ENCODE measurements at places on chromosomes 16 and 17.

DNA sequence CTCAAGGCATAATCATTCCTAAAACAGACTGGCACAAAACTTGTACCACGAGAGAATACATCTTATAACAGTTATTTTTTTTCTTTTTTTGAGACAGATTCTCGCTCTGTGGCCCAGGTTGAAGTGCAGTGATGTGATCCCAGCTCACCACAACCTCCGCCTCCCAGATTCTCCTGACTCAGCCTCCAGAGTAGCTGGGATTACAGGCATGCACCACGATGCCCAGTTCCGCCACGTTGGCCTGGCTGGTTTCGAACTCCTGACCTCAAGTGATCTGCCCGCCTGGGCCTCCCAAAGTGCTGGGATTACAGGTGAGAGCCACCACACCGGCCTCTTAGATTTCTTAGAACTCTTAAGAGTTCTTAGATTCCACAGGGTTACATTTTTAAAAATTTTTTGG lies 4.1 kb downstream of the NUFIP2 start:
- no peak for DNase-seq

GRCh38 chr17:80196652-80197051 lies 23.5 kb downstream of the SGSH start:
- no peak for DNase-seq

DNA sequence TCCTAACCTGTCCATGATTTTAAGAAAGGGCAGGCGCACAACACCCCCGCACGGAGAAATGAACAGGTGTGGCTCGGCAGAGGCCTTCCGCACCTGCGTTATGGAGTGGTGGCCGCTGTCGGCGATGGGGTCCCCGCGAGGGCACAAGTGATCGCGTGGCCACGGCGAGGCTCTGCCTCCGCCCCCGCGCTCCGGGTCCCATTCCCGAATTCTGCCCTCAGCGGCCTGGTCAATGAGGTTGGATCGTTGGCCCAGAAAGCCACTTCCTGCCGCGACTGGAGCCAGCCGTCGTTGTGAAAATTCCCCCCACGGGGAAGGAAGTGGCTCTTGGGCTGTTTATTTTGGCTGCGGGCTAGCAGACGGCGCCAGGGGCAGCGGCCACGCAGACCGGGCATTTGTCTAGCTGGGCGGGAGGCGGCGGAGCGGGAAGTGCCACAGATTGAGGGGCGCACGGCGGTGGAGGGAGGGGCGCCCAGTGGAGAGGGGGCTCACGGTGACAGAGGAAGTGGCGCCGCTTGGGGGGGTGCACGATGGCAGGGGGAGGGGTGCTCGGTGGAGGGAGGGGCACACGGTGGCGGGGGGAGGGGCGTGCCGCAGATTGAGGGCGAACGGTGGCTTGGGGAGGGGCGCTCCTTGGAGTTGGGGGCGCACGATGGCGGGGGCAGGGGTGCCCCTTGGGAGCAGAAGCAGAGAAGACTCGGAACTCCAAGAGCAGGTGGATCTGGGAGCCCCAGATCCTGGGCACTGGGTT lies 25.0 kb downstream of the MRC2 start:
- no peak for DNase-seq

DNA sequence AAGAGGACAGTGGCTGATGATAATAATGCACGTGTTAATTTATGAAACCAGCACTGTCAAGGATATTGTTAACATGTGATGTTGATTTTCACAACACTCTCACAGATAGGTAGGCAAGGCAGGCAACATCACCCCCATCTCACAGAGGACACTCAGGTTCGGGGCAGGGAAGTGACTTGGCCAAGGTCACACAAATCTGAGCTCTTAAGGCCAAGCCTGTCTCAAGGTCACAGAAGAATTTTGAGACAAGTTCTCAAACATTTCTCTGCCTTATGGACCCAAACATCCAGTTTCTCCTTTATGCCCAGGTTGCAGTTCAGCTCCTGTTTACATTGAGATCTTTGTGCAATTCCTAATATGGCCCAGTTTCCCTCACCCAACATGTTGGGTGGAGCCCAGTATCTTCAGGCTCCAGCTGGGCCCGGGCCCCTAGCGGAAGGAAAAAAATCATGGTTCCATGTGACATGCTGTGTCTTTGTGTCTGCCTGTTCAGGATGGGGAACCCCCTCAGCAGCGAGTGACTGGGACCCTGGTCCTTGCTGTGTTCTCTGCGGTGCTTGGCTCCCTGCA lies 1.3 kb downstream of the SLC2A4 start:
- no peak for DNase-seq

GRCh38 chr17:68179926-68180285 lies 67.9 kb upstream of the AMZ2 start:
- no peak for DNase-seq

DNA sequence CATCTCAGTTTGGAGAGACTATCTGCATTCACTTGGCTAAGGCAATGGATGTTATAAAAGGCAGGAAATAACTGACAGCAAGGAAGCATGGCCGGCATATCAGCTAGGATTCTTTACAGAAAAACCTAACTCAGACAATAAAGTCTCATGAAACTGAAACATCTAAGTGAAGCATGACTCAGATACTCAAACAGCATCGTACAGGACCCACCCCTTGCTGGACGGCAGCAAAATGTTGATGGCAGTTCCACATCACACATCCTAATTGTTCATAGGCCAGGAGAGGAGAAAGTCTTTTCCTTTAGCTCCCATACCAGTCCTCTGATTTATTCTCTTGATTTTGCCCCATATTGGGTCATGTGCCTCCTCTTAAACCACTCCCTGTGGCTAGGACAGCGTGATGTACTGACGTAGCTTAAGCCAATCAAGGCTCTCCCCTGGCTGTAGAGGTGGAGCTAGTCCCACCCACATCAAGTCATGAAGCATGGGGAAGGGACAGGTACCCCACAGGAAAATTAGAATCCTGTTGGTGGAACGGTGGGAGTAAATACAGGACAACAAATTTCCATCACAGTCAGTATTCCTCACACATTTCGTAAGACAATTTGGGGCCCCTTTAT lies 178.9 kb downstream of the IRX3 start:
- DNase-seq, result no peak

GRCh38 chr17:67482764-67483163 lies 105.7 kb downstream of the PITPNC1 start:
- no peak for DNase-seq

- DNase-seq, result no peak
Measured at GRCh38 chr16:86059253-86060171, 160.6 kb downstream of the IRF8 start.

GRCh38 chr17:36535669-36536081 lies 888 bp downstream of the PIGW start:
- no peak for DNase-seq

- no peak for DNase-seq
Measured at GRCh38 chr17:16652252-16652651, 1.4 kb downstream of the ZNF624 start.

GRCh38 chr16:6484935-6485334 lies 847.7 kb upstream of the RBFOX1 start:
- DNase-seq, result no peak

- no peak for DNase-seq
Measured at GRCh38 chr17:83183145-83183948, 103.9 kb downstream of the METRNL start.

- DNase-seq, result no peak
Measured at GRCh38 chr17:72030067-72030899, 90.5 kb upstream of the SOX9 start.

- no peak for DNase-seq
Measured at GRCh38 chr17:19000531-19001325, 3.8 kb downstream of the FAM83G start.

DNA sequence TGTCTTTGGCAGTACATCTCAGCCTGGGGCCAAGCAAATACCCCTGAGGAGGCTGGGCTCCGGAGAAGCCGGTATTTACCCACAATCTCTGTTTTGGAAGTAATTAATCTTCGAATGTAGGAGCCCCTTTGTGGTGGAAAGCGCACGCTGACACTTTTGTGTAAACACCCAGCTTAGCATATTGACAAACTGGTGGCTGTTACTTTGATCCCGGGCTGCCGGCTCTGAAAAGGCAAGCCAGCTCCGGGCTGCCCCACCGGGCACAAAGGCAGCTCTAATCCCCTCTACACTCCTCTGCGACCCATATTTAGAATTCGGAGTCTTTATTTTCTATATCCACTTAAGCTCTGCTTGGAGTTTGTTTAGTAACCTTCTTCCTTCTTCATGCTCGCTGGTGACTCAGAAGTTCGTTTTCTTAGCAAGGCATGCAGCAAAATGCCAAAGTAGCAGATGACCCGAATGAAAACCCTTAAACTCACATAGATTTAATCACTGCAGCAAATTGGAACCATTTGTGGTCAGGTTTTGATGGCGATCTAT lies 144.0 kb upstream of the IRX3 start:
- no peak for DNase-seq

DNA sequence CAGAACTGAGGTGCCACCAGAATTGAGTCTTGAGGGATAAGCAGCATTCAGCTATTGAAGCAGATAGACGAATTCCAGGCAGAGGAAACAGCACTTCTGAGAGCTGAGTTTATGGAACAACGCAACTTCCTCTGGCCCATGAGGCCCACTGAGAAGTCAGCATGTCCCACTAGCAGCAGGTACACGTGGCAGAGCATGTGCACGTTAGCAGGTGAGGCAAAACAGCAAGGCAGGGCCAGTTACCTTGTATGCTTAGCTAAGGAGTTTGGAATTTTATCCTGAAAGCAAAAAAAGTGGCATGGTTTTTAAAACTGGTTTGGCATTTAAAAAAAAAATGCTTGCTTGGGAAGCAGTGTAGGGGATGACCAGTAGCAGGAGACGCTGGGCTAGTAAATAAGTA lies 305.6 kb downstream of the CPPED1 start:
- DNase-seq, result no peak

GRCh38 chr16:55622930-55623561 lies 32.7 kb upstream of the SLC6A2 start:
- no peak for DNase-seq

GRCh38 chr16:88383401-88384221 lies 852 bp downstream of the ZNF469 start:
- no peak for DNase-seq

DNA sequence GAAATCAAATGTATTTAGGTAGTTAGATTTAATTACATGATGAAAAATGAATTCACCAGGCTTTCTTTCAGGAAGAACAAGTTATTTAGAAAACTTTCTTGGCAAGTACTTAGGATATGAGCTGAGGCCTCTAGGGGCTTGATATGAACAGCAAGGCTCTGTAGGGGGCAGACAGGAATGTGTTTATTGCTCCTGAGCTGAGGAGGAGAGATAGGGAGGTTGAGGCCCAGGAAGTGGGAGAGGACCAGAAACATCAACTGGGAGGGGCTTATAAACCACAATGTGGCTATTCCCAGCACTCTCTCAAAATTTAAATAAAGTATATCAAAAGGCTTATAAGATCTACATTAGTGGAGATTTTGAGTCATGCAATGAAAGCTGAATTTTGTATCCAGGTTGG lies 154.0 kb upstream of the MAF start:
- no peak for DNase-seq

DNA sequence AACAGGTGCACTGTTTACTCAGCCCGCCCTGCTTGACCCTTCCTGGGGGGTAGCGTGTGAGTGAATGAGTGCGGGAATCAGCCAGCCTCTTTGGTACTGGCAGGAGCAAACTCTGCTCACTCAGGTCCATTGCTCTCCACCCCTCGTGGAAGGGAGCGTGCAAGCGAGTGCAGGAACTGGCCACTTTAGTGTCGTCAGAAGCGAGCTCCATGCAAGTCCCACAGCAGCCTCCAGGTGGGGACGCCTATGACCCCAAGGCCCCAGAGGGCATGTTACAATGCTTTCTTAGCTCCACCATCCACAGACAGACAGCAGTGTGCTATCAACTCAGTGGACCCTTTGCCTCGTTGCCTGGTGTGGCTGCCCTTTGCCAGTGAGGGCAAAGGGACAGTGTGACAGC lies 1025.1 kb upstream of the CDH8 start:
- no peak for DNase-seq

DNA sequence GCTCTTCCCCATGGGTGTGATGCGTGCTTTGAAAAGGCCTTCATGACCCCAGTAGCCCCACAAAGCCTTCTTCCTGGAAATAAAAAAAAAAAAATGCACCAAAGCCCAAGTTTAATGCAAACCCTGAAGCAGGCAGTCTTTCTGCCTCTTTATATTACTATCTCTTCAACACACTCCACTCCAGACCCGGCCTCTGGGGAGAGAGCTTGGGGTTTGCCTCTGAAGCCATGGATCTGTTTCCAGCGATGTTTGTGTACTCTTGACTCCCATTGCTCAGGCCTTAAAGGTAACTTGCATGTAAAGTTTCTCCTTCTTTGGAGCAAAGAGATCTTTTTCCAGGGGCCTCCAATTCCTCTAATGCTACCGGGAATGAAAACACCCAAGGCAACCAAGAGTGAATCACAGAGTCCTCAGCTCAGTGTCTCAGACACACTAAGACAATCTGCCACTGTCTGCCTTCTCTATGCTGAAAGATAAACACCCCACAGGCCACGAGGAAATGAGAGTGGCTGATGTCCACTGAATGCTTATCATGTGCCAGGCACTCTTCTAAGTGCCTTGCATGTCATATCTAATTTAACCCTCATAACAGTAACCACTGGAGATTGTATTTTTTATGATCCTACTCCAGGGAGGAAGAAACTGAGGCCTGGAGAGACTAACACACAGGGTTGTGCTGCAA lies 56.4 kb upstream of the AKTIP start:
- DNase-seq, result no peak

DNA sequence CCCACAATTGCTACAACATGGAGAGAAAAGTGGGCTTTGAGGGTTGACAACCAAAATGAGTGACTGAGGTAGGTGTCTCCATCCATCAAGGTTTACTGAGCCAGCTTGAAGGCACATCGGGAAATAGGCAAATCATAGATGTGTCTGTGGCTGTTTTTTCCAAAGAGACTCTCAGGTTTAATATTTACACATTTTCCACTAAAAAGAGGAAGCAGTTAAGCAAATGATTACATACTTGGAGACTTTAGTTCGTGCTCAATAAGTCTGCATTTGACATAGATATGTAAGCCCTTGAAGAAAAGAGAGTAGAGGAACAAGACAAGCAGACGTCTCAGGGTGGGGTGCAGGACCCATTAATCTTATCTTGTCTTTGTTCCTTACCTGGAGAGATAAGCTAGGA lies 148.9 kb upstream of the COX10 start:
- no peak for DNase-seq

GRCh38 chr17:60153606-60154390 lies 4.0 kb downstream of the CA4 start:
- DNase-seq, result no peak

DNA sequence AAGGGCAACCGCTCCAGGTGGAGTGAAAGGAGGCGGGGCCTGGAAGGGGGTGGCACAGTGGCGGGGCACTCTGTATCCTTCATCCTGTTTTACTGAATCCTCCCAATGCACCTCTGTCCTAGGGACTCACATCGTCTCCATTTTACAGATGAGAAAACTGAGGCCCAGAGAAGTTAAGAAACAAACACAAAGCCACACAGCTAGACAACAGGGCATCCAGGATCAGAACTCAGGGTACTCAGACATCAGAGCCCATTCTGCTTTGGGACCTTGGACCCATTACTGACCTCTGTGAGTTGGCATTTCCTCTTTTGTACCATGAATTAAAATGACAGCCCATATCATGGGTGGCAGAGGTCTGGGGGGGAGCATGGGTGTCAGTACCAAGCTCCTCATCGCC lies 129.2 kb downstream of the CPPED1 start:
- DNase-seq, result no peak

All from stimulated activated CD8-positive, alpha-beta memory T cell treated with anti-CD3 and anti-CD28 coated beads, Interleukin-15, amount 100 ng/mL, for 1 hour (primary cell).